Gastroesophageal sphincter (tissue), 4 donors: ENCODE measurements at places on chromosomes 7 and 10. TPM values are rescaled to one million over a fixed set of nuclear protein-coding genes. Genes with fewer than 3 reads are reported as not detected.

DNA sequence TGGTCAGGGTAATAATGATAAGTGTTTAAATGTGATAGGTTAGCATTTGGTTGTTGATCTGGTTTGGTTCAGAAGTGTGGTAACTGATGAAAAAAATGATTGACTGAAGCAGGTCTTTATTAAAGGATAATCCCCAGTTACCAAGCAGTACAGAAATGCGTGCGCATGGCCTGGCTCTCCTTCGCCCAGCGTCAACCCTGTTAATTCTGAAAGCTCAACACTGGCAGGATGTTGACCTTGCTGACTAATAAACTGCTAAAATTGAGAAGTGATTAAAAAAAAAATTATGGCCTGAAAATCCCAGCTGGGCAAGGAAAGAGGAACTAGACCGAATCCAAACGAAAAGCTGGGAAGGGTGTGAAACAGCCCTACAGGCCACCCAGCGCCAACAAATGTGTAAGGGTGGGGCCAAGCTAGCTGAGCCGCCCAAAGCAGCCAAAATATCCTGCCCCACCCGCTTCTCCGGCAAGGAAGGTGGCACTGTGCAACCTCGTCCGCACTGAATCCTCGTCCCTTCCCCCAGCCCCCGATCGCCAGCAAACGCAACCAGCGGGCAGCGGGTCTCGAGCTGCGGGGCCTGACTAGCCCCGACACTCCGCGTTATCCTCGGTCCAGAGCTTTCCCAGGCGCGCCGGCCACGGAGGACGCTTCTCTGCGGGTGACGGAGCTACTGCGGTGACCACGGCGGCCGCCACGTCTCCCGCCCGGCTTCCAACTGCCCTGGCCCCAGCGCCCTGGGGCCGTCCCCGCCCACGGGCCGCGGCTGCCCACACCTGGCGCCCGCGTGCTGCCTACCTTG is 561 bp downstream of the SHTN1 start:
- peak; percentile 80 for ATAC-seq

DNA sequence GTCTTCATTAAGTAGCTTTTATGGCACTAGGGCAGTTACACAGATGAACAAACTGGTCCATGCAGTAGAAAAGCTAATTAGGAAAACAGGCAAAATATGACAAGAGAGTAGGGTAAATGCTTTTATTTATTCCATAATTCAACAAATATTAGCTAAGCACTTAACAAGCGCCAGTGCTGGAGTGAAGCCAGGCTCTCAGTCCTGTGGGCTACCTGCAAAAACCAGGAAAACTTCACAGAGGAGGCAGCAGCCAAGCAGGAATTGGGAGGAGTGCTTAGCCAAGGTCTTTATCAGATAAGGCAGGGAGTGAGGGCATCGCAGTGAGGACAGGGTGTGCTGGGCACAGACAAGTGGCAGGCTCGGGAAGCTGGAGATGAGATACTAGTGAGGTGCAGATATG is 4.9 kb upstream of the KAT6B start:
- no peak for ATAC-seq

DNA sequence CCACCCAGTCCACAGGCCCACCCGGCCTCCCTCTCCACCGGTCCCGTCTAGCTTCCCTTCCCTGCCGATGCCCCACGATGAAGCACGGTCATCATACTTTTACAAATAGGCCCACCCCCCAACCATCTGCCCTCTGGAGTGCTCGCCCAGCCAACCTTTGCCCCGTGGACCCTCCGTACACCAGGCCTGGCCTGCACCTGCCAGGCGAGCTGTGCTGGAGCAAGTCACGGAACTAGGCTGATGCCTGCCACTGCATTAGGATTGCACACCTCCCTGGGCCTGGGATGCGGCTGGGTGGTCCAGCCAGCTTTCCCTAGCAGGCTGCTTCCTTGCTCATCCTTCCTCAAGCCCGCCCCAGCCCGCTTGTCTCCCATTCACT is 44.7 kb downstream of the PPIF start:
- ATAC-seq: no peak

DNA sequence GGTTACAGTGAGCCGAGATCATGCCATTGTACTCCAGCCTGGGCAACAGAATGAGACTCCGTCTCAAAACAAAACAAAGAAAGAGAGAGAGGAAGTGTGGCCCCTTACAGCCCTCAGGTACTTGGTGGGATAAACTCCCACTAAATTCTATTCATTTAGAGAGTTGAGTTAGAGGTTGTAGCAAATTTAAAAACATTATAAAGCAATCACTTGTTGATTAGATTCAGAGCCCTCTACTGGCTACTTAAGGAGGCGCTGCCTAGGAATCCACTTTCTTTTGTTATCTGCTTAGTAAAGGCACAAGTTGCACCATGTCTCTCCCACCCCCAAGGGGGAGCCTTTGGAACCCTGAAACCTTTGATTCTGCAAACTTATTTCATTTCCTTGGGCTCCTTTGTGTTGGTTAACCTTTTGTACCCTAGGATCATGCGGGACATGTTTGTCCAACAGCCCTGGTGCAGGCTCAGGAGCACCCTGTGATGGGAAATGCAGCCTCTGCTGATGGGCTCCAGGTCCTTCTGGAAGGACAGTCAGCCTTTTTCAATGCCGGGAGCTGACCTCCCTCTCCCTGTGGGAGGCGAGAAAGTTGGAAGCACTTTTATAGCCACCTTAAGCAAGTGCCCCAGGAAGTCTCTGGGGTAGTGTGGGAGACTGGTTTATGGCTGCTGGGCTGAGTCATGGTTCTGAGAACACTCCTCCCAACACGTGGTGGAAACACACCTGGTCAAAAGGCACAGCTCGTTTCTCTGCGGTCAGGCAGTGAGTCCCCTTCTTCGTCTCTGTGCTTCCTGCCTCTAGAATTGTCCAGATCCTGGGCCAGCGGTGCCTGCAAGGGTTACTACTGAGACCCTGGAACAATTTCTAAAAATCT is 2.3 kb downstream of the HKDC1 start:
- ATAC-seq: peak; percentile 28

GRCh38 chr7:17275749-17276671 is 22.4 kb upstream of the AHR start:
- ATAC-seq: peak; percentile 92

DNA sequence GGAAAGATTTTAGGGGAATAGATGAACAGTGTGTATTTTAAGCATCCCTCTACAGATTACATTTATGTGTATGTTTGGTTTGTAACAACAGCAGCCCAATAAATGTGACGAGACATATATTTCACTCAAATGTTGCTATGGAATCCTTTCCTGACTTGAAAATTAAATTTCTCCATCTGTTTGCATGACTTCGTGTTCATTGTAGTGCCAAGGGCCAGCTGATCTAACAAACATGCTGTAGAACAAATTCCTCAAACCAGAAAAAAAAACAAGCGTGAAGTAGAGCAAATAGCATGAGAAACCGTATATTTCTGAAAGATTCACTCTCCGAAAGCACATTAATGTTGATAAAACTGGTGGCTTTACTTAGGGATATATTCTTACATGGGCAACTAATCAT is 87.8 kb downstream of the NRCAM start:
- ATAC-seq: no peak

GRCh38 chr10:67319976-67320375 is 376.0 kb downstream of the CTNNA3 start:
- no peak for ATAC-seq

- no peak for ATAC-seq
These were observed 181.2 kb downstream of the KCNMA1 start for GRCh38 chr10:77456414-77456813.

The CYP26C1 gene
- total RNA-seq: 0.31 TPM

The TRIM74 gene
- 2.6 TPM for total RNA-seq

The RUFY2 gene
- total RNA-seq: 23.4 TPM

The OR6B1 gene
- not detected for total RNA-seq

The MPP7 gene
- 41.6 TPM for total RNA-seq

The SMNDC1 gene
- total RNA-seq: 20.2 TPM

The CPA2 gene
- total RNA-seq: not detected
